ENCODE measurements at places on chromosomes 4 and X.
A peak's percentile ranks its signal among the peaks of the same experiment; 100 is the strongest.

- no peak for DNase-seq
Observed at GRCh38 chrX:153495362-153495751, 577 bp downstream of the BGN start.

DNA sequence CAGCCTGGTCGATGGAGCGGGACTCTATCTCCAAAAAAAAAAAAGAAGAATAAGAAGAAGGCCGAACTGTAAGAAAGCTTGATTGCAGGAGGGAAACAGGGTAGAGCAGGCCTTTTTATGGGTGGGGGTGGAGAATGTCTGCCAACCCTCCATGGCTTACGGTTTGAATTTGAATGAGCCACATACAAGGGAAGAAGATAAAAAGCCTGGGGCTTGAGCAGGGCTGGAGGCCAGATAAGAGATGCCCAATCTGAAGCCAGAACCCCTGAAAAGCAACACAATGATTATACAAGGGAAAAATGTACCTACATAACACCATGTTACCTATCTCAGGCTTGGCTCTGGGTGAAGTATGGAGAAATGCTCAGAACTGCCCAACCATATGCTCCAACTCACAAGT lies 57.3 kb upstream of the TRIM2 start:
- no peak for DNase-seq

DNA sequence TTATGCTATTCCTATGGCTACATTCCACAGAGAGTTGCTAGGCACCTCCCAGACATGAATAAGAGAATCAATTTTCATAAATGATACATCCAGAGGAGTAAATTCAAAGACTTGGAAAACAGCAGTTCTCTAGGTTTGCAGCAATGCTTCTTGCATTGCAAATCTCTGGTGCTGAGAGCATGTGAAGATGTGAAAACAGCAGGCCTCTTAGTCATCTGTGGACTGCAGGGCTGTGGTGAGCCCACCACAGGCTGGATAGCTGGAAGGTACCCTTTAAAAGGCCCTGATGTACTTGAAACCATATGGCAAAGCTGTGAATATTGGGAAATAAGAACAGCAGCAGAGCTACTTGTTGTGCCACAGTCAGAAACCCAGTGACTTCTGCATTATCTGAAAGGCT lies 2135.9 kb downstream of the ARAP2 start:
- DNase-seq = no peak

- no peak for DNase-seq
Observed at GRCh38 chr4:138389976-138390685, 148.0 kb upstream of the SLC7A11 start.

DNA sequence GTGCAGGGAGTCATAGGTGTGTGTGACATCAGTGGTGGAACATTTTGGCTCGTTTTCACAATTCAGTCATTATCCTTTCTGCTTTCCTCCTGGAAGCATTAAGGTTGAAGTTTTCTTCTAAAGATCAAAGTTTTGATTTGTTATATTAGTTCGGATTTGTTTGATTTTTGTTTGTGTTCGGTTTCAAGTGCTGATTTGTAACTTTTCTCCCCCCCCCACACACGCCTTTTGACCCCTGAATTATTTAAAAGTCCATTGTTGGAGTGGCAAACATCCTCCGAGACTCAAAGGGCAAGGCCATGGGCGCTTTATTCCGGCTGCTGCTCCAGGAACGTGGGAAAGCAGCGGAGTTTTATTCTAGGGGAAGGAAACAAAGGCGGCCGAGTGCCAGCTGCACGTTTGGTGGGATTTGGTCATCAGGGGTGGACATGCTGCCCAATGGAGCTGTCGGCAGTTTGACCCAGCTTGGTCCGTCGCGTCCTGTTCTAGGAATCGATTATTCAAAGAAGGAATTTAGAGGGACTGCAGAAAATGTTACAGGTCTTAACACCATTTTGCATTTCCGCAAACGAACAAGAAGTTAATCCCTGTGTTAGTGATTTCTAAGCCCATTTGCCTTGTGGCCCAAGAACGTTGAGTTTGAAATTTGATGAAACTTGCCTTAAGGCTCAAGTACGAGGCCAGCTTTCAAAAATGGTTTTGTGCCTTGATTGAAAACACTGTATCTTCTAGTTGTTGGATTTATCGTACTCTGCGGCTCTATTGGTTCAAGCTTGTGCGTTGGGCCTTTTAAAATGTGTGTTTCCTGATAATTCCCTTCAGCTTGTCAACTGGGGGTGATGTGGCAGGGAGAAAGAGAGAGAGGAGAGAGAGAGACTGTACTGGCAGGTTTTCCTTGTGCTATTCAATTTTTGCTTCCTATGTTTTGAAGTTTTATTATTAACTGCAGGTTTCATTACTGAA lies 565 bp upstream of the ZNF41 start:
- no peak for DNase-seq

GRCh38 chrX:153164733-153165132 lies 14.4 kb upstream of the MAGEA1 start:
- DNase-seq = no peak

DNA sequence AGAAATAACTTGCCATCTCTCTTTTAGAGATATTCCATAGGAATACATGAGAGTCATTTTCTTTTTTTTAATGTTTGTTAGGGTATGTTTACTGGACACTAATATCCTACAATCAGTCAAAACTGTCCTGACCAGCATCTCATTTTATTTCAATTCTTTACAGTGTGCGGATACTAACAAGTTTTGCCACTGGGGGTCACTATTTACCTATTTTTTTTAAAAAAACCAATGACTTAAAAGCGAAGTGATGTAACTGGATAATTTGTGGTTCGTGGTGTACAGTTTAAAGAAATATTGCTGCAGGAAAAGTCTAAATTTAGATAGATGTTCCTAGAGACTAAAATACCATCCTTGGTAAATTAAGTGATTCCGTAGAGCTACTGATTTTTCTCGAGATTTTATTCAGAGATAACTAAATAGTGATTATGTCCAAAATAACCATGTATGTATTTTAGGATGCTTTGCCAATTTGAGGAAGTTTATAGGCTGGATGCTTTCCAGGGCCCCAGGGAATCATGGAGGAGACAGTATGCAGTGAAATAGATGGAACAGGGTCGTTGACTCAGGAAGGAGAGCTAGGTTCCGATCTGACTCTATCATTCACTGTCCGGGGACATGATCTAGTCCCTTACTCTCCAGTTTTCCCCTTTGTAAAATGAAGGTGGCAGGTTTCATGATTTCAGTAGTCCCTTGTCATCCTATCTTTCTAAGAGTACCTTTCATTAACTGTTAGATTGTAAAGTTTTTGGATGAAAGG lies 34.0 kb upstream of the GNPDA2 start:
- DNase-seq = no peak

- no peak for DNase-seq
Observed at GRCh38 chr4:174828845-174829701, at the start of gene GLRA3. TSS of gene GLRA3 (minus strand) at chr4:174829247. CDS start at chr4:174828811, 436 bp downstream.

DNA sequence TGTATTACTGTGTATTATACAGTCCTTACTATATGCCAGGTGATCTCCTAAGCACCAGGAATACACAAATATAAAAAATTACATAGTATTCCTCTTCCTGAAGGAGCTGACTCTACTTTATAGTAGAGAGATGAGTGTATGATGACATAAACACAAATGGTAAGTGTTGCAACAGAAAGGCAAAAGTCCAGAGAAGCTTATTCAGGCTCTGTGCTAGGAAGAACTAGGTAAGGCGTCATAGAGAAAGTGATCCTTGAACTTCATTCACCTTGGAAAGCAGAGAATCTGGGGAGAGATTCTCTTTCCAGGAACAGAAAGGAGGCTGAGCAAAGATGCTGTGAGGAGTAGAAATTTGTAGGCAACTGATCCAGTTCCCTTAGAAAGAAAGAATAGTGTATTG lies 115.0 kb upstream of the KCNIP4 start:
- DNase-seq = no peak

- no peak for DNase-seq
Observed at GRCh38 chr4:123060039-123060770, 137.8 kb upstream of the NUDT6 start.

- DNase-seq = no peak
Observed at GRCh38 chrX:56231537-56232090, 542 bp upstream of the KLF8 start.

DNA sequence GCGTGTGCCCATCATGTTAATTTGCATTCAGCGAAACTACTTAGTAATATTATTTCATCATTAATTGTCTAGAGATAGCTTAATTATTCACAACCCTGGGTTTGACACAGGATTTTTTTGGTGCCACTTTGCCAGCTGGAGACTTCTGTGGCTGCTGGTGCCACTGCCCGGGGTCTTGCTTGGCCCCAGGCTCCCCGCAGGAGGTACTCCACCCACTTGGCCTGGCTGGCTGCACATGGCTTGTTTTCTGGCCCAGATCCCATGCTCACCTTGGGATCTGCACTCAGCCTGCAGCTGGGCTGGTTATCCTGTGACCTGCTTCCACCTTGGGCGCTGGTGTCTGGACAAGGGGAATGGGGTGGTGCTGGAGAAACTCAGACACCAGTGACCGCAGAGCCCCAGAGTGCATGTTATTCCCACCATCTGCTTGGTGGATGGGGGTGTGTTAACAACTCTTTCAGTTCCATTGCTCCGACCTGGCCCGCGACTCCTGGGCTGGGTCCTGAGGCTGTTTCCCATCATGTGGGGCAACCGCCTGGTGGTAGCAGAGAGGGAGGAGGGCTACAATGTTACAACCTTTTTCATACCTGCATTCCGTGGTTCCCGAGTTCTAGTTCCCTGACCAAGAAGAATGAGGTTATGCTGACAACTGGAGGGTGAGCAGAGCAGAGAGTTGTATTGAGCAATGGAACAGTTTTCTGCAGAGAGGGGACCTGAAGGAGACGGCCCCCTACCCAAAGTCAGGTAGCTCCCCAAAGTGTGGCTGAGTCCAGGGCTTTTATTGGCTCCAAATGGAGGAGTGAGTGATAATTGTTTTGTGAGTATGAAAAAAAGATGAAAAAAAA lies 1950.0 kb upstream of the IGFBP7 start:
- DNase-seq = no peak

DNA sequence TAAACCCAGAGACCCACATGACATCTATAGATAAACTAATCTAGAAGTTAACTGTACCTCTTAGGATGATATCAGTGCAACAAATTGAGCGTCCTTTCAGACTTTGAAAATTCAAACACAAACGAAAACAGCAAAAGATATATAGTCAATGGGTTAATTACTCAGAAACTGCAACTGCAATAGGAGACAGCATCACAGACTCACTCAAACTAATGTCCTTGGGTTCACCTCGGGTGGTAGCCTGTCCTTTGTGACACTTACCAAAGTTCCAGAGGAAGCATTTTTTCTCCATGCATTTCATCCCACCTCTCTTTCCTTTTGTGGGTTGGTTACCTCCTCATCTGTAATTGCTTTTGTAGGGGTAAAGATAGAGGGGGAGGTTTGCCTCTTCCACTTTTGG lies 9.7 kb downstream of the GC start:
- no peak for DNase-seq

DNA sequence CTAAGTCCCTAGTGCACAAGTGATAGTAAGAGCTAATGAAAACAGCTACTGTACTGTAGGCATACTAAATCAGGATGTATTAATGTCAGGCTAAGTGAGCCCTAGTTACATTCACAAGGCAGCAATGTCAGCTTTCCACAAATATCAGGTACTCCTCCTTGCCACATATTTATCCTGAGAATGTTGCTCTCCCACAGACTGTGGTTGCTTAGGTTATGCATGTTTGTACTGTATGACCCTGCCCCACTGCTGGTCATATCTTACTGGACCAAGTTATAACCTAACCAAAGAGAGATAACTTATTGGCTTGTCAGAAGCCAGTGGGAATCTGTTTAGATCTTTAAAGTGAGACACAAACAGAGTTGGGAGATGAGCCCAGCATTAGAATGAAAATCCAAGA lies 241.0 kb downstream of the SLC39A8 start:
- no peak for DNase-seq

DNA sequence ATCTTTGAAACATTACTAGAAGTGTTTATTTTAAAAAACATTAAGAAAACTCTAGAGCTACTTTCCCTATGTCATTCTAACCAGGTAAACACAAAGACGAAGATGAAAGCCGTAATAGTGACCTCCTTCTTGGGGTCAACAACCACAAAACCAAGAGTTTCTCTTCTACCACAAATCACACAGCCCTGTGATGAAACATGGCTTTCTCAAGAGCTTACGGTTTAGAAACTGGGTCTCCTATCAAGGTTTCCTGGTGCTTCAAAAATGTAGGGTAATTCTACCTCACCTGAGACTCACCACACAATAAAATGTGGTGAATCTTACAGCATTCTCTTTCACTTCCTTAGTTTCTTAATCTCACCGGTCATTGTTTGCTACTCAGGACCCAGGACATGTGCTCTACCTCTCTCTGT lies 50.9 kb downstream of the CORIN start:
- DNase-seq = no peak

DNA sequence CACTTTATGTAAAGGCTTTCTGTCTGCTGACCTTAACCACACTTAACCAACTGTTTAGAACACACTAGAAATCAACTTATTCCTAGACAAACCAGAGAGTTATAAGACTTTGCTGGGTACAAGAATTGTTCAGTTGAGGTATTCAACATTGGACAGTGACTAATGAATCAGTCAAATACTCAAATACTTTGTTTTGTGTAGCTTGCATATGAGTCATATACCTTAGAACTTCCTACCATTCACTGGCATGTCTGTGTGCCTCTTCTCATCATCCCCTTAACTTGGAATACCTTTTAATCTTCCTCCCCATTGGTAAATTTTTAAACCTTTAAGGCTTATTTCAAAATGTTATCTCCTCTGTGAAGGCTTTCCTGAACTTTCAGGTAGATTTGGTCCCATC lies 708.8 kb upstream of the GRIA3 start:
- no peak for DNase-seq

DNA sequence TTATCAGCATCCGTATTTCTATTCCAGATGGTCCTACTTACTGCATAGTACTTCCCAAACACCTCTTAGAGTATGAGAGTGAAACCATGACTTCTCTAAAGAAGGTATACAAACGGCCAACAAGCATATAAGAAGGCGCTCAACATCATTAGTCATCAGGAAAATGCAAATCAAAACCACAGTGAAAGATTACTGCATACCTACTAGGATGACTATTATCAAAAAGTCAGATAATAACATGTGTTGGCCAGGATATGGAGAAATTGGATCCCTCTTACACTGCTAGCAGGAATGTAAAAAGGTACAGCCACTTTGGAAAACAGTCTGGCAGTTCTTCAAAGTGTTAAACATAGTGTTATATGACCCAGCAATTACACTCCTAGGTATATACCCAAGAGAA lies 215.3 kb upstream of the CXorf66 start:
- no peak for DNase-seq

GRCh38 chrX:150570512-150570911 lies 2.1 kb downstream of the MTM1 start:
- peak; percentile 16 for DNase-seq

- DNase-seq = no peak
Observed at GRCh38 chr4:141124224-141124623, 9.0 kb downstream of the RNF150 start.

DNA sequence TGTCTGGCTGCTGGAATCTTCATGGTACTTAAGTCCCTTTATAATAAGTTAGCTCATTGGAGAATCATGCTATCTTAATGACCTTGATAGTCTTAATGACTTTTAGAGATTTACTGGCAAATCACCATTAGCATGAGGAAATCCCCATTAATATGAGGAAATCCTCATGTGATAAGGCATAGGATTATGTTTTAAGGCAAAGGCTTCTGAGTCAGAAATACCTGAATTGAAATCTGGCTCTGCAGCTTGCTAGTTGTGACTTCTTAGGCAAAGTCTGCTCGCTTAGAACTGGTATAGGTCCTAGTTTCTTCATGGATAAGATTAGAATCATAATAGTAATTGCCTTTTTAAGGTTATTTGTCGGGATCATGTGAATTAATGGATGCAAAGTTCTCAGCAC lies 190.2 kb upstream of the BANK1 start:
- no peak for DNase-seq

GRCh38 chrX:63932006-63932405 lies 147.0 kb upstream of the ARHGEF9 start:
- DNase-seq = no peak

- DNase-seq = no peak
Observed at GRCh38 chr4:154415313-154415712, 76.3 kb downstream of the DCHS2 start.

Data from activated CD4-positive, alpha-beta memory T cell treated with anti-CD3 and anti-CD28 coated beads for 36 hours (primary cell).